Endothelial cell (in vitro differentiated cells): ENCODE measurements at places on chromosomes 7 and 10.

GRCh38 chr7:74344132-74344496 lies 54.9 kb downstream of the CLIP2 start:
- DNase-seq, result no peak

DNA sequence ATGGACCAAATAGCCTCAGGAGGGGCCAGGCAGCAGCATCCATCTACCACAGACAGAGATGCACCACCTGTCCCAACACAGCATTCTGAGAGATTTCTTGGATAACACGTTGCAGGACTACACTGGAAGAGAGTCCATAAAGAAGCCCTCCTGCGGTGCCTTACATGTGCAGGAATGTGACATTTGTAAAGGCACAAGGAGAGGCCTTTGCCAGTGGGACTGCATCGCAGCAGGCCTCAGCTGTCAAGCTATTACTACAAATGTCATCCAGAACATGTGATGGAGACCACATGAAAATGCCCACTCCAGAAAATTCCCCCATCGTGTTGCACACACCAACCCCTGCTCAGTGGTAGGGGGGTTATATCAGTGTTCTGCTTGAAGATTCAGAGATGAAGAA lies 77.4 kb downstream of the ATXN7L1 start:
- no peak for DNase-seq

- DNase-seq, result no peak
Measured at GRCh38 chr10:50993771-50994251, 80.5 kb upstream of the PRKG1 start.

- DNase-seq, result no peak
Measured at GRCh38 chr7:77714195-77714594, 17.9 kb downstream of the RSBN1L start.

DNA sequence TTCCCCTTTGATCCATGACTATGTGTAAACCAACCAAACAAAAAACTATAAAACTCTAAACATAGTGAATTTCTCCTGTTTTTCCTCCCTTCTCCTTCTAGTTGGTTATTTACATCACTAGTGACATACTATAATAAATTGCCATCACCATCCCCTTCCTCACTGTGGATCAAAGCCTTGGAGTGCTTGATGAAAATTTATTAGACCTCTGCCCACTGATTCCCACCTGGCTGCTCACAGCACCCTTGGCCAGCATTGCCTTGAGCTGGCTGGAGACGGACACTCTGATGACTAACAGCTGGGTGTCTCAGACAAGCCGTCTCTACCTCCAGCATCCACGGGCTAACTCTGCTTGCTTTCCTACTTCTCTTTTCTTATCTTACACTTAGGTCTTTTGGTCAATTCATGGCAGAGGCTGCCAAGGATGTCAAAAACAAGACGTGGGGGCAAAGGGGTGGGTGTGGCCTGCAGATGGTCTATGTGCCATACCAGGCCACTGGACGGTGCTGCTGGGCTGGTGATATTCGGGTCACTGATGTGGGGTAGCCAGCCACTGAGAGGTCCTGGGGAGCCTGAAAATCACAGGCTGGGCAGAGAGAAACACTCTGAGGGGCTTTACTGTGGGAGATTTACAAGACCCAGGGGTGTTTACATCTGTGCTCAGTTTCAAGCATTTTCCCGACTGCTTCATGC lies 207.8 kb downstream of the TAX1BP1 start:
- DNase-seq, result no peak

DNA sequence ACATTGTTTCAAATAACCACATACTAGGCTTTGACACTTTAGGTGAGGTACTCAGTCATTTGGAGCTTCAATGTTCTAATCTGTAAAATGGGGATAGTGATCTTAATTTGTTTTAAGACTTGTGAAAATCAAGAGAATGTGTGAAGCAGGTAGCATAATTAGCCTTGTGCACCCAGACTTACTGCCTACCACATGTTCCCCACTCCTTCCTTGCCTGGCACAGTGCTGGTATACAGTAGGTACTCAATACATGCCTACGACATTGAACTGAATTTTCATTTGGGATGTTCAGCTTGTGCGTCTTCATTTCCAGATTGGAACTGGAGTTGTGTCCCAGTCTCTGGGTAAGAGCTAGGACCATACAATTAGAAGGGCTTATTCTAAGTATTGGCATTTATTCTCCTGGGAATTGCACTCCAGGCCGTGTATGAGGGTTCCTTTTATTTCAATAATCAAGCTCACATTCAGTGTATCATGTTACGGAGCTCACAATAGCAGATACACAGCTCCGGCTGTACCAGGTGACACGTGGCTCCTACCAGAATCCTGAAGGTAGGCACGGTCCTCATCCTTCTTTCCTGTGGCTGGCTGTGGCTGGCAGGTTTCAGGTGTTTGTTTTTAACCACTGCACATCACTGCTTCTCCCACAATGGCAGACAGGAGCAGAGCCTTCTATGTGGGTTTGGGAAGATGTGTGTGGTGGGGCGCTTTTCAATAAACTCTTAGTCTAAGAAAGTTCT lies 109.4 kb upstream of the PDCD4 start:
- DNase-seq, result no peak

DNA sequence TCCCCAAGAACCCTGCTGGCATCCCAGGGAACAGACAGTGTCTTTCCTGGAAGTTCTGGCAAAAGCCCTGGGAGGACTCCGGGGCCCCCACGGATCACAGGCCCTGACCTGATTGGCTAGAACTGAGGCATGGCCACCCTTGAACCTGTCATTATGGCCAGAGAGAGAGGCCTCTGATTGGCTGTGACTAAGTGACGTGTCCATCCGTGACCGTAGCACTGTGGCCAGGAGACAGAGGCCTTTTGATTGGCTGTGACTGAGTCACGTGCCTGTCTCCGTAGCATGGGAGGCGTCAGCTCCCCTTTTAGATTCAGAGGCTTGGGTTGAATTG lies 163.8 kb downstream of the RGS10 start:
- no peak for DNase-seq

- DNase-seq, result no peak
Measured at GRCh38 chr10:62981096-62981495, 152.0 kb upstream of the NRBF2 start.

- no peak for DNase-seq
Measured at GRCh38 chr10:112287844-112288243, 4.6 kb downstream of the TECTB start.

GRCh38 chr10:110556969-110557601 lies 10.4 kb upstream of the SMC3 start:
- DNase-seq, result peak; percentile 47

DNA sequence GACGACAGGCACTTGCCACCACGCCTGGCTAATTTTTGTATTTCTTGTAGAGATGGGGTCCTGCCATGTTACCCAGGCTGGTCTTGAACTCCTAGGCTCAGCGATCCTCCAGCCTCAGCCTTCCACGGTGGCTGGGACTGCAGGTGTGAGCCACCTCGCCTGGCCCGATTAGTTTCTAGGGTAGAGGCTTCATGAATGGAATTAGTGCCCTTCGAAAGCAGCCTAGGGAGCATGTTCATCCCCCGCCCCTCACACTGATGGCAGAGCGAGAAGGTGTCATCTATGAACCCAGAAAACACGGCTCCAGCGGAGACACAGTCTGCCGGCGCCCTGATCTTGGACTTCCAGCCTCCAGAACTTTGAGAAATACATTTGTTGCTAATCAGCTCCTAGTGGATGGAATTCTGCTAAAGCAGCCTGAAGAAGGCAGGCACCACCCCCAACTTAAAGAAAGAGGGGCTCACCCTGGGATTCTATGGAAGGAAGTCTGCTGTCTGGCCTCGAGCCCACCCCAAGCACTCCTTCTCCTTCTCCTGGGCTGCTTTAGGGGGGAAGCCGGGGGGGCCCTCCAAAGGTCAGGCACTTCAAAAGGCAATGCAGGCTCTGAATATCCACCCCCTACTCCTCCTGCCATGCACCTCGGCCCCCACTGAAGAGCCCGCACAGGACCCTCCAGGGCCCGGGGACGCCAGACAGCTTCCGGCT lies 10.1 kb downstream of the PDGFA start:
- no peak for DNase-seq

DNA sequence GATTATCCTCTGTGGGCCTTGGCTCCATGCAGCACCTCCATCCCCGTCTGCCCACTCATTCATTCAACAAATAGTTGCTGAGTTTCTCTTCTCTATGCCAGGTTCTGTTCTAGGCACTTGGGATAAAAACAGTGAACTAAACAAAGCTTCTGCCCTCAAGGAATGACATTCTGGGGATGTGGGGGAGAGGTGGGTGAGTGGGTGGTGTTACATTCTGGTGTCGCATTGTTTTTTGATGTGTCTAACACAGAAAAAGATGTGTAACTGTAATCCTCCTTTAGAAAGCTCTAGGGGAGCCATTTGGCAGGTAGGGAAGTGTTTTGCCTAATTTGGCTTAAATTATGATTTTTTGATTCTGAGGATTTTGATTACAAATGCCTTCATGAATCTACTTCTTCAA lies 21.4 kb downstream of the AUTS2 start:
- DNase-seq, result no peak

DNA sequence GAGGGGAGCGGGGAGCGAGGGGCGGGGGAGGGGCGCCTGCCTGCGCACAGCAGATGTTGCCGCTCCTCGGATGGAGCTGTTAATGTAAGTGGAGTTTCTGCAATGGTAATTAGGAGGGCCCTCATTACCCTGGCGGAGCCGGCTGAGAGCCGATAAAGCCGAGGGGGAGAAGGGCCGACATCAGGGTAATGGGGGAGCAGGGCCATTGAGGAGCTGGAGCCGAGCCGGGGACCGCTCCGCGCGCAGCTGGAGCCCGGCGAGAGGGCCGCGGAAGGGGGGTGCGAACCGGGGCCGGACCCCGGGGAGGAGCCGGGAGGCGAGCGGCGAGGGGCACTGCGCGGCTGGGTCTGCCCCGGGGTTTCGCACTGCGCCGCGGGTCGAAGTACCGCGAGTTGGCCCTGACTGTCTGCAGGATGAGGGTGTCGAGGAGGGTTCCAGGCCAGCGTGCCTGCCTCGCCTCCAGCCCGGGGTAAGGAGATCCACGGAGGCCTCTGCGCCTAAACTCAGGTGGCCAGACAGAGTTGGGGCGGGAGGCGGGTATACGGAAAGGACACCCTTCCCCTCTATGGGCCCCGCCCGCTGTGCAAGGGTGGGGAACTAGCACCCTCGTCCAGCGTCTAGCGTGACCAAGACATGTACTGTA lies 55.0 kb upstream of the LBX1 start:
- DNase-seq, result no peak

- DNase-seq, result no peak
Measured at GRCh38 chr10:70762441-70763175, 22.6 kb downstream of the TBATA start.

DNA sequence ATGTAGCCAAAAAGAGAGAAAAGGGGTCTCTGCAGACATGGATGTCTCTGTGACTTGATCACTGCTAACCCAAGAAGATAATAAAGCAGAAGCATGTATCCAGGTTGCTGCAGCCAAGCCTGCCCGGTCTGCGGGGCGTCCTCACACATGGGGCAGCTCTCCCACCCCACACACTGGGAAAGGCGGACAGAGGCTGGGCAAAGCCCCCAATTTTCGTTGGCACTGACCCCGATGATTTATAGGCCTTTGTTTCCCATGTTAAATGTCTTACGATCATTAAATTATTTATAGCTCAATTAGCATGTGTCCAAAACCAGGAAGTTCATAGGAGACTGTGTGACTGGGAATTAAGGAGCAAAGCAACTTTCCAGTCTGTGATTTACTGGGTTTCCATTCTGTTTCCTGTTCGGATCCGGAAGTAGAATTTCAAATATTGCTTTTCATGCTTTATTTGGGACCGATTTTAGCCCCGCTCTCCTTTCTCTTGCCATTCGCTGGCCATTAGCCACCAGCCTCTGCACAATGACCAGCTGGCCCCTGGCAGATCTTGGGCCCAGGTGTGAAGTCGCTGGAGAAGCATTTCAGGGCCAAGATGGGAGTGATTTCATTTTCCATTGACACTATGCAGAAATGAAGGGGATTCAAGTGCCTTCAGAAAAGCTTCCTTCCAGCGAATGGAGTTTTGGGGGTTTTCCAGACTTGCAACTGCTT lies 91.6 kb downstream of the EGFR start:
- no peak for DNase-seq

GRCh38 chr7:140062118-140062527 lies 628 bp downstream of the PARP12 start:
- DNase-seq, result no peak

DNA sequence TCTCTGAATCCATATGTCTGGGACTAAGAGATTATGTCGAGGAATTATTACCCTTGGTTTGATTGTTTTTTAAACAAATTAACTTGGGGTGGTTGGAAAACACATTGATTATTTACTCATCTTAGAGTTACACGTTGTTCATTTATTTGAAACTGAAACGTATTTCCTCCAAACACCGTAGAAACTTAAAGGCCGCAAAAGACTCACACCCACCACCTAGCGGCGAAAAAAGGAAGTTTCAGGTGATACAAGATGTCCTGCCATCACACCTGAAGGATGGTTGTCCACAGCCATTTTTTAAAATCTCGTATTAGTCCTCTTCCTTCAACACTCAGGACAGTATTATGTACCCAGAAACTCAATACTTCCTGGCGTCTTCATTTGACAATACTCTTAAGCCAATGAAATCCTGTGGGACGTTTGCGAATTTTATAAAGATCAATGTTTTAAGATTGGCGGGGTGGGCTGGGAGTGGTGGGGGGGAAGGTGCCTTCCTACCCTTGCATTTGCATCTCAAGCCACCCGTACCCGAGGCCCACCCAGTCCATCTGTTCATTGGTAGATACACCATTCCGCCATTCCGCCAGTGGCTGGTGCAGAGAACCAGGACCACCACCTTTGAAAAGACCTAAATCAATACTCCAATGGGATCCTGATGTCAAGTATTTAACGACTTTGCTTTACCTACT lies 1.4 kb upstream of the LCOR start:
- peak; percentile 72 for DNase-seq

DNA sequence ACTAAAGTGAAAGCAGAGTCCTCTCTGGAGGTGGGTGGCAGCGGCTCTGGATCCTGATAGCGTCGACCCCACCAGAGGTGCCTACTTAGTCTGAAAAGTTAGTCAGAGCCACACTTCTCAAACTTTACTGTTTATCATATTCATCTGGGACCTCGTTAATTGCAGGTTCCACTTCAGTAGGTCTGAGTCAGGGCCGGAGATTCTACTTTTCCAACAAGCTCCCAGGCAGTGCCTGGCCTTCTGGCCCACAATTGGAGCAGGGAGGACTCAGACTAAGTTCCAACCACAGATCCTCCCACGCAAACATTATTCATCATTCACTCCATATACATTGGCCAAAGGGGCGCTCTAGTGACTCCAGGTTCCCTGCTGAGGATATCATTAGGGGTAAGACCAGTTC lies 78.1 kb downstream of the VSTM4 start:
- no peak for DNase-seq

DNA sequence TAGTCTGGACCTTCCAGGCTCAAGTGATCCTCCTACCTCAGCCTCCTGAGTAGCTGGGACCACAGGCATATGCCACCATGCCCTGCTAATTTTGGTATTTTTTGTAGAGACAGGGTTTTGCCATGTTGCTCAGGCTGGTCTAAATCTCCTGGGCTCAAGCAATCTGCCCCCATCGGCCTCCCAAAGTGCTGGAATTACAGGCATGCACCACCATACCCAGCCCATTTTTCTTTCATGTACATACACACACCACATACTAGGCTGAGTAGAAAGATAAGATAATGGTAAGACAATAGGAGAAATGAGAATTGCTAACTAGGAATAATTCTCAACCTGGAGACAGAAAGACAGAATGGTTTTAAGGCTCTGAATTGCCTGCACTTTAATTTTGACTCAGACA lies 83.8 kb downstream of the CPEB3 start:
- no peak for DNase-seq

GRCh38 chr10:125555743-125556142 lies 127.2 kb downstream of the TEX36 start:
- DNase-seq, result no peak

- no peak for DNase-seq
Measured at GRCh38 chr7:38881015-38881414, 28.0 kb downstream of the VPS41 start.

- no peak for DNase-seq
Measured at GRCh38 chr10:95542330-95542729, 18.8 kb downstream of the SORBS1 start.
